ENCODE measurements at places on chromosomes 7 and 10.

GRCh38 chr10:50501924-50502452 is 121.8 kb downstream of the SGMS1 start:
- H3K27ac ChIP-seq = no peak overlapping the region
- H3K27me3 ChIP-seq = no peaks in the 10 kb centered on the region
- no peaks in the 10 kb centered on the region for H3K36me3 ChIP-seq
- H3K4me3 ChIP-seq = no peak overlapping the region
- DNase-seq = no peak

DNA sequence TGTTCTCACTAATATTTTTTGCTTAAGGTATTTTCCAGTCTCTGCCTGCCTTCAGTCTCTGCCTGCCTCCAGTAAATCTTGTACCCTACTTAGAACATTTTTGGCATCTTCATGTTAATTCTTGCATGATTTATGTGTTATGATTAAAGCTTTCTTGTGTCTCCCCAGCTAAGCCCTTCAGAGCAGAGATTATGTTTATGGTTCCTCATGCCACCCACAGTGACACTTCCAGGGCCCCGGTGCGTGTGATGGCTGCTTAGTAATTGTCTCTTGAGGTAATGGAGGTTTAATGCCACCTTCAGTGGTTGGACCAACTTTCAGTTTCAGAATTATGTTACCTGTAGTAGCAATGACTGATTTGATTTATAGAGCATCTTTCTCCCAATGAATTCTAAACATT is 70.6 kb upstream of the MET start:
- H3K27ac ChIP-seq = no peak overlapping the region
- no peaks in the 10 kb centered on the region for H3K27me3 ChIP-seq
- DNase-seq = no peak
- H3K4me3 ChIP-seq = no peak overlapping the region
- H3K4me1 ChIP-seq = no peaks in the 10 kb centered on the region

GRCh38 chr10:17244700-17245365 is 16.8 kb downstream of the VIM start:
- H3K4me1 ChIP-seq = no peaks in the 10 kb centered on the region
- H3K4me3 ChIP-seq = no peak overlapping the region
- H3K27ac ChIP-seq = no peak overlapping the region
- H3K36me3 ChIP-seq = no peaks in the 10 kb centered on the region
- peak; percentile 46 for DNase-seq

DNA sequence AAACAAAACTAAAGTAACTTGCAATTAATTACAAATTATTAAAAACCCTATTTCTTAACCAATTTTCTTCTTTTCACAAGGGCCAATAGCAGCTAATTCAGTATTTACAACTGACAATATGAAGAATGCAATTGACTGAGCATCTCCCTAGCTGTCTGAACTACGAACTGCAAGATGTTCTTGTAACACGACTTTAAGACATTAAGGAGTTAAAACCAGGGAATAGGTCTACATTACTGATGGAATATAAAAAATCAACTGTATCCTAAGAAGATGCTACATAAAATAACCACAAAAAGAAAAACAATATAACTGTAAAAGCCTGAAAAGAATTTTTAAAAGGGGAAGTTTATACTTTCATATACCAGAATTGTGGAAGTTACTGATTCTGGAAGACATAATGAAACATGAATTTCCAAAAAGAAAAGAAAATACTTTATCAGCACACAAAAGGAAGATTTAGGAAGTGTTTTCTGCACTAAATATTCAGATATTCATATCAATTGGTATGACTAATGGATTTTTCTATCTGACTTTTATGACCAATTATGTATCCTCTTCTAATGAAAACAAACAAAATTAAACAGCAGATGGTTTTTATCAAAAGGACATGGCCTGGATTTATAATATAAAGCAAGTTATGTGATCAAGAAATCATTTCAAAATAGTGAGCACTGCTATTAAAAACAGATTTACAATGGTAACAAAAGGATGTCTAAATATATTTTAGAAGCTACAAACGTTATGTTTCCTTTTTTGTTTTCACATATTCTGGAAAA is 1.6 kb downstream of the GPR22 start:
- no peaks in the 10 kb centered on the region for H3K36me3 ChIP-seq
- DNase-seq = no peak
- no peaks in the 10 kb centered on the region for H3K4me1 ChIP-seq
- H3K4me3 ChIP-seq = no peak overlapping the region
- no peaks in the 10 kb centered on the region for H3K27me3 ChIP-seq

DNA sequence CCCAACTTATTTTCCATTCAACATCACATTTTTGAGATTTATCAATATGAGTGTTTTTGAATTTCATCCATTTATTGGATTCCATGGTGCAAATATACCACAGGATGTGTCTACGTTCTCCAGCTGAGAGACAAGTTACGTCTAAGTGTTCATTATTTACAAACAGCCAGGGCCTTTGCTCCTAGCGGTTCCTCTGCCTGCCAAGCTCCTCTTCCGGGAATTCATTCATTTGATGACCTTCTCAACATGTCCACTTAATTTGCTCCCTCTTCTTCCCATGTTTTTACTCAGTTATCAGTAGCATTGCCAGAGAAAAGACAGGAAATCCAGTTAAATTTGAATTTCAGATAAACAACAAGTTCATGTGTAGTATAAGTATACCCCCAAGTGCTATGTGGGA is 321.7 kb downstream of the PRPF18 start:
- no peak for DNase-seq
- H3K4me3 ChIP-seq = no peak overlapping the region
- H3K27ac ChIP-seq = no peak overlapping the region
- H3K36me3 ChIP-seq = no peaks in the 10 kb centered on the region
- no peaks in the 10 kb centered on the region for H3K27me3 ChIP-seq

GRCh38 chr7:8434290-8435002 is 1.0 kb downstream of the NXPH1 start:
- no peak overlapping the region for H3K4me3 ChIP-seq
- H3K36me3 ChIP-seq = no peaks in the 10 kb centered on the region
- H3K27ac ChIP-seq = no peak overlapping the region

- peaks cover 9% of the 10 kb centered on the region for H3K4me1 ChIP-seq
- H3K4me3 ChIP-seq = no peak overlapping the region
- no peaks in the 10 kb centered on the region for H3K27me3 ChIP-seq
- no peak for DNase-seq
- no peaks in the 10 kb centered on the region for H3K36me3 ChIP-seq
Observed at GRCh38 chr10:110721406-110722038, 77.4 kb downstream of the RBM20 start.

- DNase-seq = no peak
- H3K27me3 ChIP-seq = no peaks in the 10 kb centered on the region
- H3K4me1 ChIP-seq = no peaks in the 10 kb centered on the region
- H3K27ac ChIP-seq = no peak overlapping the region
- H3K36me3 ChIP-seq = peaks cover 10% of the 10 kb centered on the region
Observed at GRCh38 chr10:99758211-99758891, 24.1 kb upstream of the ABCC2 start.

GRCh38 chr10:69901628-69902505 is 100.2 kb downstream of the COL13A1 start:
- no peaks in the 10 kb centered on the region for H3K27me3 ChIP-seq
- no peaks in the 10 kb centered on the region for H3K4me1 ChIP-seq
- peak; percentile 37 for DNase-seq

GRCh38 chr7:12670743-12671520 is 16.5 kb upstream of the ARL4A start:
- no peak overlapping the region for H3K27ac ChIP-seq
- H3K27me3 ChIP-seq = no peaks in the 10 kb centered on the region
- H3K4me3 ChIP-seq = no peak overlapping the region
- H3K4me1 ChIP-seq = no peaks in the 10 kb centered on the region
- no peak for DNase-seq

GRCh38 chr10:21961847-21962246 is 41.7 kb downstream of the DNAJC1 start:
- no peak overlapping the region for H3K4me3 ChIP-seq
- no peaks in the 10 kb centered on the region for H3K4me1 ChIP-seq
- H3K36me3 ChIP-seq = no peaks in the 10 kb centered on the region
- no peaks in the 10 kb centered on the region for H3K27me3 ChIP-seq
- H3K27ac ChIP-seq = no peak overlapping the region

GRCh38 chr7:20514364-20514763 is 101.1 kb upstream of the ABCB5 start:
- H3K27ac ChIP-seq = no peak overlapping the region
- H3K4me3 ChIP-seq = no peak overlapping the region
- H3K27me3 ChIP-seq = no peaks in the 10 kb centered on the region
- no peak for DNase-seq
- H3K36me3 ChIP-seq = no peaks in the 10 kb centered on the region

- H3K4me3 ChIP-seq = no peak overlapping the region
- no peaks in the 10 kb centered on the region for H3K27me3 ChIP-seq
- H3K4me1 ChIP-seq = no peaks in the 10 kb centered on the region
Observed at GRCh38 chr7:39033885-39034624, 56.3 kb downstream of the POU6F2 start.
